ENCODE measurements at places on chromosomes 1 and 21. TPM values are rescaled to one million over a fixed set of nuclear protein-coding genes. Genes with fewer than 3 reads are reported as not detected.

CNR2 gene
- total RNA-seq: 0.25 TPM

PRAMEF17 gene
- not detected for total RNA-seq

DNA sequence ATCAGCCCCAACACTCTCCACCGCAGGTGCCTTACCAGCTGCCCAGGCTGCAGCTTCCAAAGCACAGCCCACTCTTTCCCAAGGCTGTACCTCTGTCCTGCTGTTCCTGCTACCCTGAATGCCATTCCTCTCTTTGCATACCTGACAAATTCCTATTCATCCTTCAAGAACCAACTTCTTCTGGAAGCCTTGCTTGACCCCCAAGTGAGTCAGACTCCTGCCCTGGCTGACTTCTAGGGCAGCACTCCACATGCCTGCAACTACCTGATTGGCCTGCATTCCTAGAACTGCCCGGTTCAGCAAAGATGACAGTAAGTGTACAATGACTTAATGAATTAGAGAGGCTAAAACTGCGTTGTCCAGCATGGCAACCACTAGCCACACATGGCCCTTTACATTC, 20.8 kb upstream of the PDZK1IP1 start:
- DNase-seq: no peak

TTC24 gene
- 19.8 TPM for total RNA-seq

GRCh38 chr1:27575840-27576331, 28.1 kb downstream of the AHDC1 start:
- DNase-seq: no peak

GRIK1 gene
- total RNA-seq: not detected

NCSTN gene
- 38.0 TPM for total RNA-seq

TFAP2E gene
- total RNA-seq: 0.58 TPM

- no peak for DNase-seq
Measured at GRCh38 chr1:205376739-205377138, 20.0 kb upstream of the KLHDC8A start.

TIE1 gene
- not detected for total RNA-seq
